GF-D8 (cell line): ENCODE measurements at places on chromosomes 7 and 10.

- no peak for DNase-seq
Observed at GRCh38 chr10:128007056-128007455, 100.2 kb downstream of the PTPRE start.

GRCh38 chr7:38825721-38826440 lies 83.1 kb downstream of the VPS41 start:
- DNase-seq, result no peak

- no peak for DNase-seq
Observed at GRCh38 chr10:27783660-27784059, 38.0 kb upstream of the MKX start.

DNA sequence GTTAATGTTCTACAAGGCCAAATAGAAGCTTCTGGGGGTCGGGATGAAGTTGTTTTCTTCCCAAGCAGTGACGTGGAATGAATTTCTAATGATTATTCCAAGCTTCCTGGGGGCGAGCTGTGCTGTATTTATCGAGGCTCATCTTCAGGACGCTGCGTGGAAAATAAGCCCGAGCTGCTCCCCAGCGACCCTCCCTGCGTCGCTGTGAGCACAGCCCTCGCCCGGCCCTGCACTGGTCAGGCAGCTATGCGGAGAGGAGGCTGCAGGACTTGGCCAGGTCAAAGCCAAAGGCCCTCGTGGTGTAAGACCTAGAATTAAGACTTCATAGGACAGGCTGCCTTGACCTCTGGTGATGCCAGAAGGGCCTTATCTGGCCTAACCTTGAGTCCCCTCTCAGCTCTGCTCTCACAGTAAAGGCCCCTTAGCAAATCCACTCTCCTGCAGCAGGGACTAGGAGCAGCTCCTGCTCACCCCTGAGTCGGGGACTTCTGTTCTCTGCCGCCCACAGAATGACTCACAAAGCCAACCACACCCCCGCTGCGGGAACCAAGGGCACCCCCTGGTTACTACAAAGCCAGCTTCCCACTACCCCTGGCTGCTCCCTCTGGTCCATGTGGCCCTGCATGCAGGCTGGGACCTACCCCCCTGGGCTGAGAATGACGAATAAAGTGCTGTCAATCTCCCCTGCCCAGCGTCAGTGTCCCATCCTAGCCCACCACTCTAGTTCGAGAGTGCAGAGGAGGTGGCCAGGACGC lies 501.6 kb downstream of the TCERG1L start:
- DNase-seq, result no peak

DNA sequence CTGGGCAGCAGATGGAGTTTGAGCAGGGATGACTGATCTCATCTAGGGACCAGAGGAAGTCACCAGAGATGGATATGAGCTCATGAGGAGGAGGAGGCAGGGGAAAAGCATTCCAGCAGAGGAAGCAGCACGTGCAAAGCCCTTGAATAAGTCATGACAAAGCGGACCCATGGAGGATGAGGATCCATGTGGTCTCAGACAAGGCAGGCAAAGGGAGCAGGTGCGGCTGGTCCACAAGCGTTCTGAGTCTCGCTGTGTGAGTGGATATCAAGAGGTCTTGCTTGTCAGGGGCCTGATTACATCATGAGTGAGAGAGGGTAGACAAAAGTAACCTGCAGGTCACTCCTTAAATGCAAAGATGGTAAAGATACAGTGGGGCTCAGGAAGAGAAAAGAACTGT lies 307.6 kb downstream of the GRID1 start:
- DNase-seq, result no peak

GRCh38 chr7:100585511-100586265 lies at the start of gene LRCH4:
LRCH4 (minus strand) TSS chr7:100586129; CDS start chr7:100586100, 29 bp downstream.
- no peak for DNase-seq

DNA sequence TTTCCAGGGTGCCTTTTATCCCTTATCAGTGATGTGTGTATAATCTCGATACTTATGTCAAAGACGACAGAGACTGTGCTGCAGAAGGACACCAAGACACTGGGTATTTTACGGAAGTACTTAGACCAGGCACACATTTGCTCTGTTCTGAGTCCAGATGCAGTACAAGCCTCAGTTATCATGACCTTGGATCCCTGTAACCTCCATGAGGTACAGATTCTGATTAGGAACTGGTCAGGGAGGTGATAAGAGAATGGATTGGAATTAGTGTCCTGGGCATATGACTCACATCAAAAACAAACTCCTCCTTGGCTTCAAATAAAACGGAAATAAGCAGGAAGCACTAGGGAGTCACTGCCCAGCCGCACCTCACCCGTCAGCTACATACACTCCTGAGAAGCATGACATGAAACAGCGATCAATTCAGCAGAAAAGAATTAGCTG lies 146.5 kb downstream of the SFMBT2 start:
- no peak for DNase-seq

GRCh38 chr7:24932815-24933214 lies 47.2 kb downstream of the OSBPL3 start:
- no peak for DNase-seq

- no peak for DNase-seq
Observed at GRCh38 chr7:125136341-125136740, 206.7 kb upstream of the POT1 start.

DNA sequence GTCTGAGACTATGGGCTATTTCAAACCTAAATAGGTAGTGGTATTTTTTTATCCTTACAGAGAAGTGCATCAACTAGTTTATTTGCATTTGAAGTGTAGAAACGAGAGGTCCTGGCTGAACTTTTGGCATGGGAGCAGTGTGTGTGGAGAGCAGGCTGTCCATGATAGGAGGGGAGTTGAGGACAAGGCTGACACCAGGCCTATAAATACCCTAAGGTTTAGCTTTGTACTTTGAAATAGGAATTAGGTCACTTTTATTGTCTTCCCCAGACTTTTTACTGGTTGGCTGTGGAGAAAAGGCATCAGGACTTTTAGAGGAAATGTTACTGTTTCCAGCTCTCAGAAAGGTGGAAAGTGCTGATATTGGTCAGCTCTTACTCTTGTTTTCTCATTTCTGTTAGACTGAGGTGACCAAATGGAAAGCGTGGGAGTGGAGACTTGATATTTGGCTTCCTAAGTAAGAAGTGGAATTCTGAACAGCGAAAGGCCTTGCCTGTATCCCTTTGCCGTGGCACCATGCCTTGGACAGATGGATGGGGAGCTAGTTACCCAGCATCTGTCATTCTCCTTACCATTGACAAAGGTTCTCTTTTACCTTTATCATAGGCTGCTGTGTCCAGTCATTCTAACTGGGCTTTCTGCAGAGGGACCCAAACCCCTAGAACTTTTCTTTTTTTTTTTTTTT lies 46.0 kb downstream of the GBF1 start:
- no peak for DNase-seq

DNA sequence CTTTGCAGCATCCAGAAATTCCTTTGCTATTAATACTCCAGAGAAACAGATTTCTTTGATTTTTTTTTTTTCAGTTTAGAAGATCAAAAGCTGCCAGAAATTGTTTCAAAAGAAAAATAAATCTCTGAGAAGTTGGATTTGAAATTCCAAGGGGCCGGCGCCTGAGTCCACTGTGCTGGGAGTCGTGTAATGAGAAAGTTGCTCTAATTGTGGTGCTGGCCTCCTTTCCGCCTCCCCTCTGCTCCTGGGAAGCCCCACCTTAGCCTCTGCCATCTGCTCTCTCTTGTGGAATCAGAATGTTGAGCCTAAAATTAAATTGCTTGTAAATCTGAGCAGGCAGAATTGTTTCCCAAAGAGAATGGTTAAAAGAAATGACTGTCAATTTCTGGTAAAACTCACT lies 93.3 kb downstream of the EMX2 start:
- no peak for DNase-seq

DNA sequence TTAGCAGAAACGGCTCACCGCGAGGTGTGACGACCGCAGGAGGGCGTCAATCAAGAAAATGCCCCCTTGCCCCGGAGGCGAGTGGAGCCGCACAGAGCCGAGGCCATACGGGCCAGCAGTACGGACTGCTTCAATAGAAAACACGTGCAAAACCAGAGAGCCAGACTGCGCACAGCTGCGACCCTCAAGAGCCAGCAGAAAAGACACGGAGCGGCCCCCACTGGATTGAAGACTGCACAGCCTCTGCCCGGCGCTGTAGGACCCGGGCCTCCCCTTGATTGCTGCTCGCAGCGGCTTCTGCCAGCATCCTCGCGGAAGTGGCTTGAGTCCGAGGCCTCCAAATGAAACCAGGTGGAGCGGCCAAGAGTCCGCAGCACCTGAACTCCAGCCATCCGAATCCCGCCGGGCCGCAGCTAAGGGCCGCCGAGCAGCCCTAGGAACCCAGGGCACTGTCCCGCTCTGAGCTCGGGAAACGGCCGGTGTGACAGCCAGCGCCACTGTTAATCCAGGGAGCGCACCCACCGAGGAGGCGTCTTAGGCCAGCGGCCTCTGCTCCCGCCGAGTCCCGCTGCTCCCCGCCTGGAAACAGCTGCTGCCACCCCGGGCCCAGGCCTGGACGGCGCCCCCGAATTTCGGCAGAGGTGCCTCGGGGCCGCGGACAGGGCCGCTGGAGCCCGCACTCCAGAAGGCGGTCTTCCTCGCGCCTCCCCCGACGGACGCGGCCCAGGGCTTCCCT lies 660 bp upstream of the HHEX start:
- peak; percentile 35 for DNase-seq

DNA sequence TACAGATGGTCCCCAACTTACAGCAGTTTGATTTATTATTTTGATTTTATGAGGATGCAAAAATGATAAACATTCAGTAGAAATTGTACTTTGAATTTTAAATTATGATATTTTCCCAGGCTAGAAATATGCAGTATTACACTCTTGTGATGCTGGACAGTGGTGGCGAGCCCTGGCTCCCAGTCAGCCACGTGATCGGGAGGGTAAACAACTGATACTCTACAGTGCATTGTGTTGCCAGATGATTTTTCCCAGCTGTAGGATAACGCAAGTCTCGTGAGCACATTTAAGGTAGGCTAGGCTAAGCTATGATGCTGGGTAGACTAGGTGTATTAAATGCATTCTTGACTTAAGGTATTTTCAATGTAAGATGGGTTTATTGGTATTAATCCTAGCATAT lies 865.2 kb downstream of the SORCS3 start:
- no peak for DNase-seq

DNA sequence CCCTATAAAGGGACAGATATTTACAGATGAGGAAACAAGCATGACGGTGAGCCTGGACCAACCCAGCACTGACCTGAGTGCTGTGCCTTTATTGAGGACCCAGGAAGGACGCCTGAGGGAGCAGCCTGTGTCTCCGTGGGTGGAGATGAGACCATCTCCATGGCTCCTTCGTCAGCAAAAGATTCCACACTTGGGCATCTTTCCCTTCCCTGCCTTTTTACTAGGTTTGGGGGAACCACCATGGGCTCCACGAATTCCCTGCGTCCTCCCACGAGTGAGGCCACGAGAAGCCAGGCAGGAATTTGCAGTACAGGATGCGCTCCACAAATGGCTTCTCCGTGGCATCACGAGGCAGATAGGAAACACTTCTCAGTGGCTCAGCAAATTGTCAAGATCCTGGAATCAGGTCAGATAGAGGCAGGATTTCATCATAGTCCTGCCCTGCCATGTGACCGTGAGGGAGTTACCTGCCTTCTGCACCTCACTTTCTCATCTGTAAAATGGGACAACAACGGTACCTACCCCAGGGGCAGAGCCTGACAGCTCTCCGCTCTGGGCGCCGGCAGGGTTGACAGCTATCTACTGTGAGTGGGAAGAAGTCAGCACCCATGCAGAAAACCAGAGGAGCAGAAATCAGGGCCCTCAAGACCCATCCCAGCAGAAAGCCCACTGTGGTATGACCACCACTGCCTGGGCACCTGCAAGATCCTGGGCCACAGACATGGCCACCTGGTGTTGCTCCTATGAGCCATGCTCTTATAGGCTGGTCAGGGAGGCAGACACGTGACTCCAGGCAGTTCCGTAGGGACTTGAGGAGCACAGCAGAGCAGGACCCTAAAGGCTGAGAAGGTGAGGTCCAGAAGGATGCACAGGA lies 80.1 kb downstream of the GRID1 start:
- no peak for DNase-seq

GRCh38 chr7:45268013-45268412 lies 110.4 kb downstream of the RAMP3 start:
- DNase-seq, result no peak

DNA sequence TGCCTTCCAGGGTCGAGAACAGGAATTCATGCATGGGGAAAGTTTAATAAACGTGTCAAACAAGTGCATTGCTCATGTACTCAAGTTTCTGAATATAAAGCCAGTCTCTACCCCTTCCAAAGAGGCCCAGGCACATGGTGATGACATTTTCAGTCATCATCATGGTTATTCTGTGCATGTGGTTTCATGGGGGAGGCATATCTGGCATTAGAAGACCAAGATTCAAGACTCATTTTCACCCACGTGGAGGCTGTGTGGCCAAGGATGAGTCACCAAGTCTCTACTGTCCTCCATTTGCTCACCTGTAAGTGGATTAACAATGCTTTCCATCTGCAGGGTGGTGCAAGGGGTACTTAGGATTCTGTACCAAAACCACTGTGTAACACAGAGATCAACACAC lies 34.0 kb upstream of the CNPY1 start:
- no peak for DNase-seq

DNA sequence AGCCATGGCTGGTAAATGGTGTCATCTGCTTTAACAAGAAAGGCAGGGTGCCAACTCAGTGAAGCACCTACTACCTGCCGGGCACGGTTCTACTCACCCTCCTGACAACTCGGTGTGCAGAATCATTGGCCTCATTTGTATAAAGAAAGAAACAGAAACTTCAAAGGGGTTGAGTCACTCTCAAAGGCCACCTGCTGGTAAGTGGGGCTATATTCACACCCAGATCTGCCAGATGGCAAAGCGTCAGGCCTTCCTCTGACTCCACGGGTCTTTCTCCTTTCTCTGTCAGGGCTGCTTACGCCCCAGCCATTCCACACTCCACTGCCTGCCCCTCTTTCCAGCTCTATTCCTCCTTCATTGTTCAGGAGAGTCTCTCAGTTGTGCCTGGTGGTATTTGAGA lies 309.2 kb downstream of the GFRA1 start:
- DNase-seq, result no peak

- DNase-seq, result no peak
Observed at GRCh38 chr10:2121929-2122328, 384.6 kb upstream of the ADARB2 start.

DNA sequence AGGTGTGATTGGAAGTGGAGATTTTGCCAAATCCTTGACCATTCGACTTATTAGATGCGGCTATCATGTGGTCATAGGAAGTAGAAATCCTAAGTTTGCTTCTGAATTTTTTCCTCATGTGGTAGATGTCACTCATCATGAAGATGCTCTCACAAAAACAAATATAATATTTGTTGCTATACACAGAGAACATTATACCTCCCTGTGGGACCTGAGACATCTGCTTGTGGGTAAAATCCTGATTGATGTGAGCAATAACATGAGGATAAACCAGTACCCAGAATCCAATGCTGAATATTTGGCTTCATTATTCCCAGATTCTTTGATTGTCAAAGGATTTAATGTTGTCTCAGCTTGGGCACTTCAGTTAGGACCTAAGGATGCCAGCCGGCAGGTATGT lies 13.6 kb downstream of the STEAP2 start:
- DNase-seq, result no peak

DNA sequence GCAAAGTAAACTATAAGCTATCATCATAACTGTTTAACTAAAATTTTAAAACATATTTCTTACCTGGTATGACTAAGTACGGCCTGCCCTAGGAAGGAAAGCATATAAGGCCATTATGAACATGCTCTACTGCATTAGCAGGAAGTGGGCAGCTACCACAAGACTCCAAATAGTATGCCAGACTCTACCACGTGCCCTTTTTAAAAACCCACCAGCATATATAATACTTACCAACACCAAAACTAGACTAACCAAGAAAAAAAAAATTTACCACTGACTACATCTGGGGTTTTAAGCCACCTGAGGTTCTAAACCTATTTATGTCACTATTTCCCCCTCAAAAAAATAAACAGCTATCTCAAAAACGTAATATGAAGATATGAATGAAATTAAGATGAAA lies 30.1 kb downstream of the NUDCD3 start:
- peak; percentile 87 for DNase-seq

- DNase-seq, result no peak
Observed at GRCh38 chr7:105336009-105336408, 52.7 kb downstream of the SRPK2 start.
